ENCODE measurements at places on chromosomes 11 and 22.

DNA sequence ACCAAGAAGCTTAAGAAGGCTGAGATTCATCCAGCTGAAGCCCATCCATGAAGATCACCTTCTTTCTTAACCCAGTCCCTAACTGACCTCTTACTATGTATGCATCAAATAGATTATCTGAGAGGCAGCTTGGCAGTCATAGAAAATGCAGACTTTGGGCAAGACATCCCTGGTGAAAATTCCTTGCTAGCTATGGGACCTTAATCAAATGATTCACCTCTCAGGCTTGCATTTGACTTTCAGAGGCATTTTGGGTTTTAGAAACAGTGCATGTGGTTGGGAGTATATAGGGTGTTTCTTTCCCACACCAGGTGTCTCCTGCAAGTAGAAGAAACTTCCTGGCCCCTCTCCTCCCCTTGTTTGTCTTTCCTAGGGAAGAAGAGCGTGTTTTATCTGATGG is 188.5 kb upstream of the ISX start:
- no peak for DNase-seq

GRCh38 chr11:44483919-44484610 is 81.4 kb upstream of the CD82 start:
- peak; percentile 3 for DNase-seq

DNA sequence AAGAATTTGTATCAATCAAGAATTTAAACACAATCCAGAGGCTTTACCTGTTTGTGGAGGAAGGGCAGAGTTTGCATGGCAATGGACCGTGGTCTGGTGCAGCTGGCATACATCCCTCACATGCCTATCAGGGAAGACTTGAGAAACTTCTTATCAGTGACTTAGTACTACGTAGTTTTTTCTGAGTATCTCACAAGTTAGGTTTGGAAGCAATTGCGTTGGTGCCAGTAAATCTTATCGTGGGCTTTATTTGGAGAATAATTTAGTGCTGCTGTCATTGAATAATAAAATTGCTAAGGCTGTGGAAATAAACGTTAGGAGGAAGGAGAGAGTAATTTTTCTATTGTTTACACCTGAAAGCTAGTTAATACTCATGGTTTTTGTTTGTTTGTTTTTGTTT is 72.3 kb downstream of the PRMT3 start:
- no peak for DNase-seq

- no peak for DNase-seq
Measured at GRCh38 chr11:70595452-70595851, 197.1 kb downstream of the CTTN start.

DNA sequence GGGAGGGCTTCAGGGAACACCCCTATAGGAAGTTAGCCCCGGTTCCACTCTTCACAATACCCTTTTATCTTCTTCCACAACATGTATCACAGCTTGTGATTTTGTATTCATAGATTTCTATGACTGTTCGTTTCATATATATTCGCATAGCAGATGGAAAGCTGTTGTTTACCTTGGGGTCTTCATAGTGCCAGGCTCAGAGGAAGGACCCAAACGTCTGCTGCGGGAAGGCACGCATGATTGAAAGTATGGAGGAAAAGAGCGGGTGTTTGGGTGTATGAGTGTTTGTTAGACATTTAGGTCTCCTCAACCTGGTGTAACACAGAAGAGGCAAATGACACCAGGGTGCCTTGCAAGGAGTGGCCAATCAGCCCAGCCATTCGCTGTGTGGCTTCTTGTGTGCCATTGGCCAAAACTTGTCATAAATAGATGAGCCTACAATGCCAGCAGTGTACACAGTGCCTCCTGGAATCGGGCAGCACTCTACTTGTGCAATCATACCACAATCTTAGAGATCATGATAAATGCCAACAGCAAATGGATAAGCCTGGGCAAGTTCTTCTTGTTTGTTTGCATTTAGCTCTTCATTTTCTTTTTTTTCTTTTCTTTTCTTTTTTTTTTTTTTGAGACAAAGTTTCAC is 10.9 kb upstream of the ADA2 start:
- no peak for DNase-seq

DNA sequence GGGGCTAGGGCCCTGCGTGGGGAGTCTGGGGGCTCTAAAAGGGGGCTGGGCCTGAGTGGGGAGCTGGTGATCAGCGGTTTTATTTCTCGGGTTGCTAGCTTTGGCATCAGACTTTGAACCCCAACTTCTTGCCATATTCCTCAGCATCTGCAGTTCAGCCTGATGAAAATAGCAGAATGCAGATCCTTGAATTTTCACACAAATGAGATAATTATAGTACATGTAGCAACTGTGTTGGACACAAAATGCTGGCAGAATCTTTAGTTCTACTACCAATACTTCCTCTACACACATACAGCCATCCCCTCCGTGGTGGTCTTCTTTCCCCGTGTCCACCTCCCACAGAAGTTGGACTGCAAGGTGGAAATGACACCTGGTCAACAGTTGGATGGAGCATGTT is 1.5 kb downstream of the ZC3H7B start:
- no peak for DNase-seq

GRCh38 chr11:34323601-34324000 is 34.2 kb downstream of the ABTB2 start:
- DNase-seq = no peak

DNA sequence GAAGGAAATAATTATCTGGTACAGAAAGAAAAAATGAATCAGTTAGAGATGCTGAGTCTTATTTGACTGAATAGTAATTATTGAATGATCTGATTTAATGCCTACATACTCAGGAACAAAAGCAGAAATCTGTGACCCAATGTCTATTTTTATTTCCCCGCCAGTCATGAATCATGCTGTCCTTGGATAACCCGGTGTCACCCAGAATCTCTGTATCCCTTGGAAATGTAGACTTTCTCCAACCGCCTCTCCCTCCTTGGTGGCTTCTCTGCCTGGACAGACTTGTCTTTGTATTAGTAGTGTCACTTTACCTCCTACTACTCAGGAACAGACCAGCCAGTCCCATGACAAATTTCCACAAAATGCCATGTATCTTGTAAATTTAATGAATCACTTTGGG is 173.3 kb upstream of the PDGFD start:
- no peak for DNase-seq

DNA sequence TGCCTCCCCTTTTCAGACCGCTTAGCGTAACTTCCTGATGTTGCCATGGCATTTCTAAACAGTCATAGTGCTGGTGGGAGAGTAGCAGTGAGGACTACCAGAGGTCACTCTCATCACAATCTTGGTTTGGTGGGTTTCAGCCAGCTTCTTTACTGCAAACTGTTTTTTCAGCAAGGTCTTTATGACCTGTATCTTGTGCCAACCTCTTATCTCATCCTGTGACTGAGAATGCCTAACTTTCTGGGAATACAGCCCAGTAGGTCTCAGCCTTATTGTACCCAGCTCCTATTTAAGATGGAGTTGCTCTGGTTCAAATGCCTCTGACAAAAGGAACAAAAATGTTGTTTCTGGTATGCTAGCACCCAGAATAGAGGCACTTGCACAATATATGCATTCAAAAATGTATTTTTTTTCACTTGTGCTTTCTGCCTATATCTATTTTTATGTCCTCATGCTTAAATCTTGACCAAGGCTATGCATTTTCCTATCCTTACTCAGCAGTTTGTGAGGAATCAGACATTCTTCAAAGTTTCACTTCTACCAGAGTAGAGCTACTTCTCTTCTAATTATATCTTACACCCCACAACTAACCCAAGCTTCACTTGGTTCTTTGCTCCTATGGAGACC is 16.1 kb upstream of the OR51M1 start:
- DNase-seq = no peak

DNA sequence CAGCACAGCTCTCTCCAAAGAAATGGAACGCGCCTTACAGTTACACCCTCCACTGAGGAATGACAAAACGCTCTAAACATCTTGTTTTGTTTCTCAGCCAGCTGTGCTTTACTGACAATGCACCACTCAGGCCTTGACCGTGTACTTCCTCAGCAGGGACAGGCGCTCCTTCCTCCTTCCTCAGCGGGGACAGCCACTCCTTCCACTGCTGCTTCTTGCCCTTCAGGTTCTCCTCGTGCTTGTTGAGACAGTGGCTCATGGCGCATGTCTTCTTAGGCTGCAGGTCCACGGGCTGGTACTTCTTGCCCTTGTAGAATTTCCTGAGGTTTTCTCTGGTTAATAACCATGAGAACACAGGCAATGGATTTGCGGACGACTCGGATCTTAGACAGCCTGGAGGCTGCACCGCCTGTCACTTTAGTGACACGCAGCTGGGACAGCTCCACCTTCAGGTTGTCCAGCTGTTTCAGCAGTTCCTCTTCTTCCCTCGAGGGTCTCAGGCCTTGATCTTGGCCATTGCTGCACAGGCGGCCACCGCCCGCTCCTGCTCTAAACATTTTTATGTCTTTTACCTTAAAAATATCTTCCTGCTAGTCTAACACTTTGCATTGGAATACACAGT is 613.8 kb downstream of the BRD1 start:
- DNase-seq = no peak

- DNase-seq = no peak
Measured at GRCh38 chr22:47446331-47446730, 683.9 kb downstream of the TBC1D22A start.

DNA sequence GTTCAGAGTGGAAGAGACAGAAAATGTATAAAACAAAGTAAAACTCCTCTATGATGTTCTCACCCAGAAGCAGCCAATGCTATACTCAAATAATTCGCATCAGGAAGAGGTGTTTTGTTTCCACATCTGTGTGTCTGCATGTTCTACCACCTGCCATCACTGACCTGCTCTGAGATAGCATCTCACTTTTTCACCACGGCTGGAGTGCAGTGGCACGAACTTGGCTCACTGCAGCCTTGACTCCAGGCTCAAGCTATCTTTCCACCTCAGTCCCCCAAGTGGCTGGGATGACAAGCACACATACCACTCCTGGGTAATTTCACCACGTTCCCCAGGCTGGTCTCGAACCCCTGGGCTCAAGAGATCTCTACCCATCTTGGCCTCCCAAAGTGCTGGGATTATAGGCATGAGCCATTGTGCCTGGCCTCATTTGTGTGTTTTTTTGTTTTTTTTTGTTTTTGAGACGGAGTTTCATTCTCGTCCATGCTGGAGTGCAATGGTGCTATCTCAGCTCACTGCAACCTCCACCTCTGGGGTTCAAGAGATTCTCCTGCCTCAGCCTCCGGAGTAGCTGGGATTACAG is 14.4 kb downstream of the TALDO1 start:
- DNase-seq = no peak

- DNase-seq = no peak
Measured at GRCh38 chr22:44108806-44109385, 71.8 kb upstream of the PARVG start.

GRCh38 chr11:95144313-95145235 is 54.9 kb downstream of the ENDOD1 start:
- no peak for DNase-seq

- DNase-seq = no peak
Measured at GRCh38 chr11:27205779-27206570, 157.0 kb downstream of the CCDC34 start.

DNA sequence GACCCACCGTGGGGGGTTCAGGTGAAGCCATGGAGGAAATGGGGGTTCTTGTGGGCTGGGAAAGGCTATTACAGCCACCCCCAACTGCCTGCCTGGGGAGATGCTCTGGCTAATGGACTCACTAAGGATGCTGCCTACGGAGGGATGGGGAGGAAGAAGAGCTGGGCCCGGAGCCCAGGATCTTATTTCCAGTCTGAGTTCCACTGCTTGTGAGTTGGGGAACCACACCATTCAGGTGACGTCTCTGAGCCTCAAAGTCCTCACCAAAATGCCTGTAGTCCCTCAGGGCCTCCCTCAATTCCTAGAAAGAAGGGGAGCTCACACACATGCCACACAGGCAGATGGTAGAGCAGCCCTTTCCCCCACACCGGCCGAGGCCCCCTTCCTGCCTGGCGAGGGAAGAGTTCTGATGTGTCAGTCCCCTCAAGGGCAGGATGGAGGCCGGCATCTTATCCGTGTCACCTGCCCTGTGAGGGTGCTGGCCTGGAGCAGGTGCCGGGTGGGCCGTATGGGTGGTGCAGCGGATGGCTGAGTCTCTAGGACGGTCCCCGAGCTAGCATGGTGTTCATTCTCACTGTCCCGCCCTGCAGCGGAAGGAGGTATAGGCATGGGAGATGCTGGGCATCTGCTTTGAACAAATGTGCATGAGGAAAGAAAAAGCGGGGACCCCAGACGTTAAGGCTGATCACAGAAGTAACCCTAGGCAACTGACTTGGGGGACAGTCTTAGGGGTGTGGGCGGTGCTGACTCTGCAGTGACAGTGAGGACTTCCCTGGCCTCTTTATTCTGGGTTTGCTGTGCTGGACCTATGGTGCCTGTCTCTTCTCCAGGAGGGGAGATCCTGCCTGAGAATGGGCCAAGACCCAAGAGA is 15.7 kb downstream of the MRGPRF start:
- no peak for DNase-seq

GRCh38 chr11:60985501-60985900 is 14.0 kb downstream of the CD6 start:
- no peak for DNase-seq

GRCh38 chr11:12692229-12693075 is 18.2 kb downstream of the TEAD1 start:
- DNase-seq = peak; percentile 89

DNA sequence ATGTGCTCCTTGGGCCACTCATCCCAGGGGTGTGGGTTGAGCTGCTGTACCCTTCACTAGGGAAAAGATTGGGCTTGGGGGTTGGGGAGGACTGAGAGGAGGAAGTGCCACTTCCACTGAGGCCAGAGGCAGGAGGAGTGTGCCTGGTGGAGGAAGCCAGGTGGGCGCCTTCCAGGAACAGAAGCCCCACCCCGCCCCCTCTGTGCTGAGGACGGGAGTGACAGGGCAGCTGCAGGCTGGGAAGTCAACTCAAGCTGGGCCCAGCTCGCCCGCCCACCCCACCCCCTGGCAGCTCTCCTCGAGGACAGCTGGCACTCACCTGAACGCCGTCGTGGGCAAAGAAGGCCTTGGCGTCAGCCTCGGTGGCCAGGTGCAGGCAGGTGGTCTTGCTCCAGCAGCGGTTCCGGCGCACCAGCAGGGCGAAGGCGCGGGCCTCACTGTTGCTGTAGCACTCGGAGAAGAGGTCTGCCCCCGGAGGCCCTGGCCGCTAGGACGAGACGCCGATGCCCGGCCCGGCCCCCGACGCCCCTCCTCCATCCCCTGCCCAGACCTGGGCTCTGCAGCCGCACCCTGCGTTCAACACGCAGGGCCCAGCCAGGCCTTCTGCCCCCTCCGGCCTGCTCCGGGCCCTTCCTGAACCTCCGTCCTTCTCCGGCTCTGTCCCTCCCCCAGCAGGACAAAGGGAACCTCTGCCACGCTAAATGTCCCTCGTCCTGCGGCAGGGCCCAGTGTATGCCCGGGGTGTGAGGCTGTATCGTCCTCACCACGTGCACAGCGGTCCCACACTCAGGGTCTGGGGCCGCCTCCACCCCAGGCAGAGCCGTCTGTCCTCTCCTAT is 13.4 kb downstream of the TSSC4 start:
- DNase-seq = no peak

Measured in foreskin melanocyte (primary cell).